H9 (cell line): ENCODE measurements at places on chromosomes 5 and 9.

GRCh38 chr9:87793292-87793691, 67.4 kb downstream of the CTSL start:
- no peak for DNase-seq

- no peak for DNase-seq
Observed at GRCh38 chr5:148972396-148972795, 90.5 kb downstream of the SH3TC2 start.

GRCh38 chr9:112364761-112365160, 15.1 kb upstream of the HSDL2 start:
- DNase-seq: no peak

GRCh38 chr5:127925916-127926315, 157.7 kb upstream of the SLC12A2 start:
- no peak for DNase-seq

GRCh38 chr5:37448941-37449340, 69.8 kb downstream of the WDR70 start:
- DNase-seq: no peak

- DNase-seq: no peak
Observed at GRCh38 chr9:4098031-4098430, 201.8 kb downstream of the GLIS3 start.

- DNase-seq: no peak
Observed at GRCh38 chr9:88979021-88979420, 12.2 kb upstream of the S1PR3 start.

DNA sequence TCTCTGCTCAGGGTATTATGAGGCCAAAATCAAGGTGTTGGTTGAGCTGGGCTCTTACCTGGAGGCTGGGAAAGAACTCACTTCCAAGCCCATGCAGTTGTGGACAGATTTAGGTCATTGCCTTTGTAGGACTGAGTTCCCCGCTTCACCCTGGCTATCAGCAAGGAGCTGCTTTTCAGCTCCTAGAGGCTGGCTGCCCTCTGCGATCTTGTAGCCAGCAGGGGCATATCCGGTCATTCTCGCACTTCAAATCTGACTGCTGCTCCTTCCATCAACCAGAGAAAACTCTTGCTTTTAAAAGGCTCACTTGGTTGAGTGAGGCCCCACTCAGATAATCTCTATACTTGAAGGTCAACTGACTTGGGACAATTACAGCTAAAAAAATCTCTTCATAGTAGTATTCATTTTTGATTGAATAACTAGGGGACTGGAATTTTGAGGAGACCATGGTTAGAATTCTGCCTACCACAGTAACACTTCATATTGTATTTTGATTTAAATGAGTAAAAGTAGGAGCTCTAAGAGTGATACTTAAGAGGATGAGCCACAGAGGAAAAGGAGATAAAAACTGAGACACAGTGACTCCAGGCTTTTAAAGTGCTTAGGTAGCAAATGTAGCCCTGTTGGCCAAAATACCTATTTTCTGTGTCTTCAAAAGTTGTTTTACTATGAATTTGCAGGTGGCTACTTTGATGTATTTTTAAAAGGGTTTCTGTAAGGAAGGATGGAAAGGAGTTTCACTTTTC, 137.4 kb downstream of the CD180 start:
- DNase-seq: peak; percentile 71

DNA sequence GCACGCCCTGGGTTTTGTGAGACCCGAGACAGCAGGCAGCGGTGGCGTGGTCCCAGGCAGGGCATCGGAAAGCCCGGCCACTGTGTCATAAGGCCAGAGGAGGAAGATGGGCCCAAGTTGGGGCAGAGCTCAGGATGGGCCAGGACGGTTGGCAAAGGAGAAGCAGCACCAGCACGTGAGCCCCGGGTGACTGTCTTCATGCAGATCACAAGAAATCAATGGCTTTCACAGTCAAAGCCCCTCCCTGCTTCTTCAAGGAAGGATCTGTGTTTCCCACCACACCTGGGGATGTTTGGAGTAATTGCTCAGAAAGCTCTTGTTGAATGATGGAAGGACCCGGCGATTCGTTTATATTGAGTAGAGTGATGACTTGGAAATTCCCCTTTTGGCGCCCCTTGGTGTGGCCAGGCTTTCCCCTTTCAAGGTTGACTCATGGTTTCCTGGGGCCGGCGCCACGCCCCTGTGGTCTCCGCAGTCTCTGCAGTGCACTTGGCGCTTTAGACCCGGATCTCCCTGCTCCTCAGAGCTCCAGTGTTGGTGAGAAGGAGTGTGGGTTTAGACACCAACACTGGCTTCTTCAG, 52.1 kb downstream of the IL31RA start:
- DNase-seq: no peak

- DNase-seq: no peak
Observed at GRCh38 chr5:78985725-78986223, 664 bp upstream of the ARSB start.

- DNase-seq: no peak
Observed at GRCh38 chr9:14243514-14244042, 70.4 kb downstream of the NFIB start.

GRCh38 chr9:73104921-73105320, 46.7 kb upstream of the ANXA1 start:
- DNase-seq: no peak

- no peak for DNase-seq
Observed at GRCh38 chr9:72478966-72479365, 42.4 kb upstream of the TMC1 start.

- DNase-seq: no peak
Observed at GRCh38 chr5:148969291-148969690, 93.6 kb downstream of the SH3TC2 start.

- DNase-seq: no peak
Observed at GRCh38 chr5:61801174-61801573, 469.1 kb downstream of the ZSWIM6 start.

- DNase-seq: no peak
Observed at GRCh38 chr9:86454701-86455615, 100.7 kb upstream of the TUT7 start.
